Activated CD4-positive, alpha-beta T cell treated with anti-CD3 and anti-CD28 coated beads, Interleukin-2, amount 10 ng/mL, durations not matched to agents 7 days and 5 days (primary cell): ENCODE measurements at places on chromosomes 5 and 9.

DNA sequence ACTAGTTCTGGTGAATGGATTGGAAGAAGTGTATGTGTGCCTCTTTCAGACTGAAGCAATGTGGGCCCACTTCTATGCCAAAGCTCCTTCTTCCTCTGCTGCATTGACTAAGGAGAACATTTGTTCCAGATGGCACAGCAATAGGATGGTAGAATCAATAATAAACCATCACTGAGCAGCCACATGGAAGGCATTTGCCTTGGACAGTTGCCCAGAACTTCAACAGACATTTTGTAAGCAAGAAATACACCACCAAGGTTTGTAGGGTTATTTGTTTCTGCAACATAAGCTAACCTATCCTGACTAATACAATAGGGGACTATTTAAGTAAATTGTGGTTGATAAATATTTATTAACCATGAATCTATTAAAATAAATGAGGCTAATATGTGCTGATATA is 37.7 kb upstream of the CSNK1G3 start:
- no peak for DNase-seq

DNA sequence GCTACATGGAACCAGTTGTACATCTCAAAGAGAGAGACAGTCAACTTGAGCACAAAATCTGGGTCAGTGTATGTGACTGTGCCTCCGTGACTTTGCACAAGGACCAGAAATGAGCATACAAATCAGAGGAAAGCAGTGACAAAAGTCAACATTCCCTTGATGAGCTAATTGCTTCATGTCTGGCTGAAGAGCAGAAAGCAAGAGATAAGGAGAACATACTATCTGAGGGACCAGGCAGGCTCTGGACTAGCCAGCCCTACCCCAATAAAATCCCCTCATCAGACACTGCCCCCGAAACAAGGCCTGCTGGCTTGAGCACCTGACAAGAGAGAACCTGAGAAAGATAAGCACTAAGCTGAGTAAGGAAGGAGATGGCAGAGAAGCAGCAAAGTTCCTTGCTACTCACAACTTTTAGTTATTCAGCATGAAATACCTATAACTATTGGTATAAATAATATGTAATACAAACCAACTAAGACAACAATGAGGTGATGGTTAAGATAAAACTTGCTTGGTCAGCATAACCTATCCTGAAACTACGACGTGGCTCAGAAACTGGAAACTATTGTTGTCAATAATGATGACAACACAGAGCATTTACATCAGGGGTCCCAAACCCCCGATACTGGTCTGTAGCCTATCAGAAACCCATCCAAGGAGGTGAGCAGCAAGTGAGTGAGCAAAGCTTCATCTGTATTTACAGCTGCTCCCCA is 9.5 kb downstream of the SIL1 start:
- no peak for DNase-seq

GRCh38 chr9:70494221-70494620 is 79.8 kb upstream of the KLF9 start:
- DNase-seq, result no peak

DNA sequence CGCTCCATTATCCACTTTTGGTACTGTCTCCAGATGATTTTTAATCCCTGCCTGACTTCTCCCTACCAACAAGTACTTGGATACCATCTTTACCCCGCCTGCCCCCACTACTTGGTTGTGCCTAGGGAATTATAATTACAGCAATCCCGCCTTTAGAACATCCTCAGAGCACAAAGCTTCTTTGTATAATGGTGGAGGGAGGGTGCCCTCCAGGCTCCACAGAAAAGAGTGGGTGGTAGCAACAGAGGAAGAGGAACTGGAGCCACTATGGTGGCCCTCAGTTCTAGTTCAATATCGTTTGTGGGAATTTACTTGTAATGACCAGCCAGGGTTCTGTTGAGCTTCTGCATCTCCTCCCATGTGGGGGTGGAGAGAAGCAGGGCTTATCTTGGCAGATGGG is 79.0 kb upstream of the RNF38 start:
- DNase-seq, result no peak

DNA sequence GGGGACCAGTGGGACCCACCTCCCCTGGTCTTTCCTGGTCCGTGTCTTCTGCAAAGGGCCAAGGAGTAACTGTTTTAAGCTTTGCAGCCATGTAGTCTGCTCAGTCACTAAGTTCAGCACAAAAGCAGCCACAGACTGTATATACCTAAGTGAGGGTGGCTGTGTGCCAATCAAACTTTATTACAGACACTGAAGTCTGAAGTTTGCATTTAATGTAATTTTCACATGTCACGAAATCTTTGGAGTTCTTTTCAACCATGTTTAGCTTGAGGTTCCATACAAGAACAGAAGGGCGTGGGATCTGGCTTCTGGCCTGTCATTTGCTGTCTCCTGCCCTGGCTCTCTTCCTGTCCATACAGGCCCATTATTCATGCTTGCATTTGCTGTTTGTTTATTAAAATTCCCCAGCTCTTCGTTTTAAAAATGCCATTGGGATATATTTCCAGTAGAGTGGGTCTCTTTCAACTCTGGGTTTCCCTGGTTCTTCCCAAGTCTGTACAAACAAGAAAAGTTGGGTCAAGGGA is 64.2 kb upstream of the ECM2 start:
- DNase-seq, result no peak

- DNase-seq, result no peak
These were observed 293.6 kb downstream of the FER start for GRCh38 chr5:109041317-109041716.

DNA sequence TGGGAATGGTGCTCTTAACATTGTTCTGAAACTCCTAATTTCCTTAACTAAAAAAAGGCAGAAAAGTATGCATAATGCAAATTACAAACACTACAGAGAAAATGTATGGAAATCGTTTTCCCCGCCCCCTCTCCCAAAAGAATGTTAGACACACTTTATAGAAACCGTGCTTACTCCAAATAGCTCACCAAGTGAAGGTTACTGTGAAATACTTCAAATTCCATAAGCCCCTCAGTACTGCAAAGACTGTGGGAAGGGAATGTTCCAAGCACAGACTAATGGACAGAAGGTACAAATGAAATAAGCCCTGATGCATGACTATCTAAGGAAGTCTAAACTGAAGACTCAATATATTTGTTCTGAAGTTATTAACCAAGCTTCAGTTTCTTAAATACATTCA is 12.5 kb downstream of the MAPKAP1 start:
- no peak for DNase-seq

- peak; percentile 15 for DNase-seq
These were observed 23.2 kb downstream of the FGD3 start for GRCh38 chr9:92970467-92970923.

DNA sequence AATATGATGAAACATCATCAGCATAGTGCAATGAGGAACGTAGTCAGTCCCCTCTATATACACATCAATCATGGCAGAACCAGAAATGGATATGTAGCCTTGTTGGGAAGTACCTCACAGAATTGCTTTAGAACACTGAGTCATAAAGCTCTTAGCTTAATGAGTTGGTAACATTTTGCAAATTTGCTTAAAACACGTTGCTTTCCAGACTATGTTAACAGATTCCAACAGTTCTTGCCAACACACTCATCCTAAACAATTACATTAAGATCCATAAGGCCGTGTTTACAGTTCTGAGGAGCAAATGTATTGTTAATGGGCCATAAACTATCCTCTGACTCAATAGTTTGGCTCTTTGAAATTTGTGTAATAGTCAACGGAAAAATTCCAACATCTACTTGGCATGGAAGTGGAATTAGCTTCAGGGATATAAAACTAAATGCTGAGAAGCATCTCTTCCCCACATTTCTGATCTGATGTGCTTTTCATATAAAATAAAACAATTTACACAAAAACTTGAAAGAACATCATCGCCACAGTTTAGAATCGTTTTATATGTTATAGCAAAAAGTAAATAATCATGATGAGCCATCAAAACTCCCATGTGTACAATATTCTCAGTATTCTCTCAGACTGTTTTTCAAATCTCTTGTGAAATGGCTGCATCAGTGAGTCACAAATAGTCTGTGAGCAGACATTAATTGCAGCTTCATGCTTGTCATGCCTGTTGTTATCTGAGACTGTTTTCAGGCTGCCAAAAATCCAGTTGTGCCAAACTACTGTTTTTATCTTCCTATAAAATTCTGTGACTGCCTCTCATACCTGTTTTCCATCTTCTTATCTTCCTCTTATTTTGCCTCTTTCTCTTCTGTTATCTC is 291.9 kb downstream of the COX7C start:
- DNase-seq, result no peak

GRCh38 chr9:21567926-21568325 is 85.8 kb upstream of the IFNE start:
- DNase-seq, result no peak

DNA sequence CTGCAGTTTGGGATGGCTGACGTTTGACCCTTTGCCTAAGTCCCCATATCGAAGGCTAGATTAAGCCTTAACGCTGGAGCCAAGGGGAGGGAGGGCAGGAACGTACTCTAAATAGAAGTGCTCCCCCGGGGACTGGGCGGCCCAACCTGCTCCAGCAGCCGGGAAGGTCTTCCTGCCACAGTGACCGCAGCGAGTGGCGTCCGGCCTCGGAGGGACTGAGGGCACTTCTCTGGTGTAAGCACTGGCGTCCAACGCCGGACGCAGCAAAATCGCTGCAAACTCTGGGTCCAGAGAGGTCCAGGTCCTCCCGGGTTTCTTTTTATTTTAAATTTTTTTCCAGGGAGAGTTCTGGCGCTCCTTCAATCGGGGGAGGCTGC is 505 bp upstream of the ACER2 start:
- DNase-seq, result peak; percentile 18

DNA sequence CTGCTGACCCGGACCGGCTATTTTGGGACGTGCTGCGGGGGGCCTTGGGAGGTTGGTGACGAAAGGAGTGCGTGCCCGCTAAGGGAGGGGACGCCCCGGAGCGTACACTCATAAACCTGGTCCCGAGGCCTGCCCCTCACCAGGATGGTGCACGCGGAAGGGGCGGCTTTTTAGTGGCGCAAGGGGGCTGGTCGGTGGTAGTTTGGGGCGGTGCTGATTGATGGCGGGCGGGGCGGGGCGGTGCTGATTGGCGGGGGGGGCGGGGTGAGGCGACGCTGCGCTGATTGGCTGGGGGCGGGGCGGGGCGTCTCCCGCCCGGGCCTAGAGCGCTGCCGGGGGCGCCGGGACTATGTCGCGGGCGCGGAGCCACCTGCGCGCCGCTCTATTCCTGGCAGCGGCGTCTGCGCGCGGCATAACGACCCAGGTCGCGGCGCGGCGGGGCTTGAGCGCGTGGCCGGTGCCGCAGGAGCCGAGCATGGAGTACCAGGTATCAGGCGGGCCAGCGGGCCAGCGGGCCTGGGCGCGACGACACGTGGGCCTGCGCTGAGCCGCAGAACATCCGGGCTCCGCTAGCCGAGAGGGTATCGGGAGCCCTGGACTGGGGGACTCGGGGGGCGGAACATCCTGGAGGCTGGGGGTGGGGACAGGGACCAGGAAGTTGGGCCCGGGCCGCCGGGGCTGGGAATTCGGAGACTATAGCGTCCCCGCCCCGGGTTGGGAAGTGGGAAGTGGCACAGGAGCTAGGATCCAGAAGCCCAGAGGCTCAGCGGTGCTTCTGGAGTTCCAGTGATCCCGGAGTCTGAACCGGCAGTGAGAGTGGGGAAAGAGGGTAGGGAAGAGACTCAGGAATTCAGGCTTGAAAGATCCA is at the start of gene FPGS:
TSS of gene FPGS (plus strand) at position 307 of the 868 bp plus-strand sequence. CDS start at position 350, 43 bp downstream.
- DNase-seq, result peak; percentile 84

DNA sequence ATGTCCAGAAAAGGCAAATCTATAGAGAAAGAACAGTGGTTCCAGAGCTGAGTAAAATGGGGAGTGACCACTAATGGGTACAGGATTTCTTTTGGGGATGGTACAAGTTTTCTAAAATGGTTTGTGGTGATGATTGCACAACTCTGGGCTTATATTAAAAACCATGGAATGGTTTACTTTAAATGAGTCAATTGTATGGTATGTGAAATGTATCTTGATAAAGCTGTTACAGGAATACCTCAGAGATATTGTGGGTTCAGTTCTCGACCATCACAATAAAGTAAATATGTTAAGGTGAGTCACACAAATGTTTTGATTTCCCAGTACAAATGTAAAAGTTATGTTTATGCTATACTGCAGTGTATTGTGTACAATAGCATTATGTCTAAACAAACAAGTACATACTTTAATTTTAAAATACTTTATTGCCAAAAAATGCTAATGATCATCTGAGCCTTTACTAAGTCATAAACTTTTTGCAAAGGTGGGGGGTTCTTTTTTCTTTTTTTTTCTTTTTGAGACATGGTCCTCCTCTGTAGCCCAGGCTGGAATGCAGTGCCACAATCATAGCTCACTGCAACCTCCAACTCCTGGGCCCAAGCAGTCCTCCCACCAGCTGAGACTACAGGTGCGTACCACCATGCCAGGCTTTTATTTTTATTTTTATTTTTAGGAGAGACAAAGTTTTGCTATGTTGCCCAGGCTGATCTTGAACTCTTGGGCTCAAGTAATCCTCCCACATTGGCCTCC is 65.9 kb downstream of the SHOC1 start:
- DNase-seq, result no peak

GRCh38 chr5:9439531-9440292 is 106.2 kb downstream of the SEMA5A start:
- DNase-seq, result no peak

GRCh38 chr9:125103770-125104460 is 39.4 kb downstream of the SCAI start:
- no peak for DNase-seq

GRCh38 chr5:154316223-154316935 is 125.8 kb downstream of the GALNT10 start:
- DNase-seq, result no peak

GRCh38 chr5:113249206-113249605 is 185.6 kb downstream of the TSSK1B start:
- no peak for DNase-seq
